Omental fat pad (tissue), 4 donors: ENCODE measurements at places on chromosomes 6 and 20. TPM values are rescaled to one million over a fixed set of nuclear protein-coding genes. Genes with fewer than 3 reads are reported as not detected.

Gene BANF2
- total RNA-seq, result not detected

Gene CEP43
- total RNA-seq, result 12.2 TPM

Gene GPX5
- not detected for total RNA-seq

GRCh38 chr6:57143690-57144089, 28.4 kb upstream of the BAG2 start:
- DNase-seq, result no peak

- no peak for DNase-seq
Measured at GRCh38 chr6:89026151-89026550, 54.4 kb upstream of the PNRC1 start.

GRCh38 chr20:37576911-37577310, 49.2 kb upstream of the BLCAP start:
- no peak for DNase-seq
